ENCODE measurements at places on chromosomes 4 and X. TPM values are rescaled to one million over a fixed set of nuclear protein-coding genes. Genes with fewer than 3 reads are reported as not detected.

GRCh38 chr4:122379239-122379638, 428 bp downstream of the ADAD1 start:
- no peak for DNase-seq
- H3K27me3 ChIP-seq: no peaks in the 10 kb centered on the region
- no peak overlapping the region for H3K27ac ChIP-seq
- H3K36me3 ChIP-seq: no peaks in the 10 kb centered on the region
- no peak overlapping the region for H3K4me3 ChIP-seq
- no peaks in the 10 kb centered on the region for H3K4me1 ChIP-seq

DNA sequence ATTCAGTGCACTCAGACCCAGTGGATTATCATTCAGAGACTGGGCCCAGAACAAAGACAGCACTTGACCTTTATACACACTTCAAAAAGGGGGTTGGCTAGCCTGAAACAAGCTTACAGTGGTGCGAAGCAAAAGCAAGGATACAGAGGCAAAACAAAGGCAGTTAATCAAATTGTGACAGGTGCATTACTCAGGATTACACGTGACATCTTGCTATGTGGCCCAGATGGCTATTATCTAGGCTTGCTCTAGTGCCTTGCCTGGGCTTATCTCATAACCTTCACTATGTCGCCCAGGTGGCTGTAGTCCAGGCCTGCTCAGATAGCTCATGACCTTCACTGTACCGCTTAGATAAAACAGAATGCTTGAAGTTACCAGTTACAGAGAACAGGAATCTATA, 1092.1 kb upstream of the PRKX start:
- no peaks in the 10 kb centered on the region for H3K4me1 ChIP-seq
- peak; percentile 10 for DNase-seq
- no peaks in the 10 kb centered on the region for H3K27me3 ChIP-seq
- peak overlapping the region; percentile 34 for H3K27ac ChIP-seq
- no peaks in the 10 kb centered on the region for H3K36me3 ChIP-seq

The SH2D1A gene
- not detected for total RNA-seq

The STOX2 gene
- 55.8 TPM for total RNA-seq

DNA sequence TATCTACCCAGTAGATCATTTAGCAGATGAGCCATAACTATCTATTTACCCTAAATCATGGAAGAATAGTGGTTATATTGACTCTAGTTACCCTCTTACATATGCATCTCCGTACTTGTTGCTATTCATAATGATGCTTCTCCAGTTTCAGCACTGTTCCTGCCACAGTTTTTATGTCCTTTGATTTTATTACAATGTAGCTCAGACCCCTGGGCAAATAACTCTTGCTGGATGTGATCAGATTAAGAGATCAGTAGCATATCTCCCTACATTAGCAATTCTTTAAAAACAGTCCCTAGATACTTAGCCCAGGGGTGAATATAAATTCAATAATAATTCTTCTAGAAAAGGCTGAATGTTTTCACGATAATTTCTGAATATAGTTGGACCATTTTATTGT, 696.5 kb downstream of the ADGRL3 start:
- no peaks in the 10 kb centered on the region for H3K36me3 ChIP-seq
- DNase-seq: no peak
- no peak overlapping the region for H3K27ac ChIP-seq
- H3K4me1 ChIP-seq: no peaks in the 10 kb centered on the region
- H3K4me3 ChIP-seq: no peak overlapping the region
- H3K27me3 ChIP-seq: no peaks in the 10 kb centered on the region

GRCh38 chrX:21947671-21948070, 7.2 kb downstream of the SMS start:
- no peaks in the 10 kb centered on the region for H3K27me3 ChIP-seq
- no peak for DNase-seq
- H3K4me1 ChIP-seq: peaks cover 26% of the 10 kb centered on the region
- H3K4me3 ChIP-seq: no peak overlapping the region
- no peak overlapping the region for H3K27ac ChIP-seq

- no peaks in the 10 kb centered on the region for H3K36me3 ChIP-seq
- no peak for DNase-seq
- no peak overlapping the region for H3K4me3 ChIP-seq
- H3K4me1 ChIP-seq: no peaks in the 10 kb centered on the region
Observed at GRCh38 chr4:126976850-126977632, 655.7 kb upstream of the INTU start.

- no peak overlapping the region for H3K27ac ChIP-seq
- H3K4me1 ChIP-seq: no peaks in the 10 kb centered on the region
- DNase-seq: no peak
- no peaks in the 10 kb centered on the region for H3K36me3 ChIP-seq
Observed at GRCh38 chr4:37001688-37002436, 242.7 kb upstream of the NWD2 start.

The ABCG2 gene
- total RNA-seq: not detected

GRCh38 chrX:29478336-29479069, 736.9 kb upstream of the MAGEB2 start:
- no peak overlapping the region for H3K4me3 ChIP-seq
- H3K27me3 ChIP-seq: no peaks in the 10 kb centered on the region
- no peaks in the 10 kb centered on the region for H3K36me3 ChIP-seq
- H3K27ac ChIP-seq: no peak overlapping the region
- DNase-seq: peak; percentile 26

The TEX13D gene
- total RNA-seq: 1.2 TPM

DNA sequence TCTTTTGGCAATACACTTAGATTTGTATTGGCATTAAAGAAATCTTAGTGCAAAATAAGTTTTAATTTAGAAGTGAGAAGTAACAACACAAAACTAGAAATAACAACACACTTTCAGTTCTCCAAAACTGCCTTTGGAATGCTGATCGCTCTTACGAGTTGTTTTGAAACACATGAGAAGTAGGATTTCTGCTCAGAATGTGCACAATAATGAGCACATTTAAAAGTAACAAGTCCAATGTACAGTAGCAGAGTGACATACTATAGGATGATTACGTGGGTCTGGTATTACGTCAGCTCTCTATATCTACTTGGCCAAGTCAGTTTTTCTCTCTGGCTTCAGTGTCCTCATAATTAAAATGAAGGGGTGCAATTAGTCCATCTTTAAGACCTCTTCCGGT, 164.8 kb downstream of the CHM start:
- no peaks in the 10 kb centered on the region for H3K4me1 ChIP-seq
- no peak for DNase-seq
- H3K27ac ChIP-seq: no peak overlapping the region
- H3K36me3 ChIP-seq: no peaks in the 10 kb centered on the region
- H3K4me3 ChIP-seq: no peak overlapping the region
- no peaks in the 10 kb centered on the region for H3K27me3 ChIP-seq

DNA sequence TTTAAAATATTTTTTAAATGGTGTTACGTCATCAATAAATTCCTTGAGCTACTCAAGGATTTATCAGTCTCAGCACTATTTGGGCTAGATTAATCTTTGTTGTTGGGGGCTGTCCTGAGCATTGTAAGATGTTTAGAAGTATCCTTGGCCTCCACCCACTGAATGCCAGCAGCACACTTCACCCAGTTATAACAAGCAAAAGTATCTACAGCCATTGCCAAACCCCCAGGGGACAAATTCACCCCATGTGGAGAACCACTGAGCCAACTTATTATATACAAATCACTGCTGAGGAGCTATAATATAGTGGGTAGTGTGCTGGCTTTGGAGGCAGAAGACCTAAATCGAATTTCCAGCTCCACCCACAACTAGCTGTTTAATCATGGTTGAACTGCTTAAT, 58.3 kb downstream of the ATP10D start:
- no peak for DNase-seq
- H3K27ac ChIP-seq: no peak overlapping the region
- H3K4me3 ChIP-seq: no peak overlapping the region
- H3K36me3 ChIP-seq: peaks cover 50% of the 10 kb centered on the region

The TEX13B gene
- total RNA-seq: not detected

DNA sequence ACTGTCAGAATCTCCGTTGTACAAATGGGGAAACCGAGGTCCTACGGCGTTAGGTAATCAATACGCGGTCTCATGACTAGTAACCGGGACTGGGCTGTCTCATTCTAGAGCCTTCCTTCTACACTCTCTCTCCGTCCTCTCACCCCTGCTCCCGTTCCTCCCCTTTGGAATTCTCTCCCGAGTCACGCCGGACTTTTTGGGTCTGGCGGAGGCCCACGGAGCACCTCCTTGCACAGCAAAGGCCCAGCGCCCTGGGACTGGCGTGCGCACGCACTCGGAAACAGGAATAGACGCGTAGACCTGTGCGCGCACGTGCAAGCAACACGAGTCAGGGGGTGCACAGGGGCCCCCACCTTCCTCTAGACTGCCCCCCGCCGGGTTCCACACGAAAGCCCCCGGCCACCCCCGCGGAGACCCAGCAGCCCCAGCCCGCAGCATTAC, 361 bp downstream of the QDPR start:
- peak overlapping the region; percentile 88 for H3K4me3 ChIP-seq
- H3K4me1 ChIP-seq: peaks cover 10% of the 10 kb centered on the region
- peak overlapping the region; percentile 77 for H3K27ac ChIP-seq
- peaks cover 21% of the 10 kb centered on the region for H3K36me3 ChIP-seq
- no peaks in the 10 kb centered on the region for H3K27me3 ChIP-seq
- DNase-seq: peak; percentile 79

GRCh38 chrX:77556276-77556675, 109.1 kb downstream of the FGF16 start:
- H3K4me3 ChIP-seq: no peak overlapping the region
- H3K27me3 ChIP-seq: no peaks in the 10 kb centered on the region
- H3K36me3 ChIP-seq: peaks cover 12% of the 10 kb centered on the region
- no peaks in the 10 kb centered on the region for H3K4me1 ChIP-seq
- no peak overlapping the region for H3K27ac ChIP-seq

DNA sequence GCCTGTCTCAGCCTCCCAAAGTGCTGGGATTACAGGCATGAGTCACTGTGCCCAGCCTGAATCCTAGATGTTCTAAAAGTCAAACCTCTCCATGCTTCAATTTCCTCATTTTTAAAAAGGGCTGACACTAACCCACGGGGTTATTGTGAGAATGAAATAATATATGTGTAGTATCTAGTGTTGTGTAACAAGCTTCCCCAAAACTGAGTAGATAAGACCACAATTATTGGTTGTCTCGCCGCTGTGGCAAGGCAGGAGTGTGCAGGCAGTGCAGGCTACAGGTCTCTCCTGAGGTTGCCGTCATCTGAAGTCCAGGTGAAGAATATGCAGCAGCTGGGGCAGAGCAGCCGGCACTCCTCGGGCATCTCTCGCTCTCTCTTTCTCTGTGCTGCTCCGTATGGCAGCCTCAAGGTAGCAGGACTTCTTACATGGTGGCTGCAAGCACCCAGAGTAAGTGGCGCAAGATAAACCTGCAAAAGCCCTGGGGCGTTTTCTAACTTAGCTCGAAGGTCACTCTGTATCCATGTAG, 30.9 kb downstream of the RAB33B start:
- no peak overlapping the region for H3K27ac ChIP-seq
- peaks cover 4% of the 10 kb centered on the region for H3K4me1 ChIP-seq
- DNase-seq: no peak
- H3K27me3 ChIP-seq: no peaks in the 10 kb centered on the region

The GPR50 gene
- not detected for total RNA-seq

- DNase-seq: peak; percentile 84
- no peaks in the 10 kb centered on the region for H3K36me3 ChIP-seq
- no peak overlapping the region for H3K4me3 ChIP-seq
- no peaks in the 10 kb centered on the region for H3K4me1 ChIP-seq
Observed at GRCh38 chr4:85147481-85148076, 181.1 kb upstream of the WDFY3 start.

- H3K36me3 ChIP-seq: no peaks in the 10 kb centered on the region
- DNase-seq: no peak
- H3K27ac ChIP-seq: no peak overlapping the region
- no peaks in the 10 kb centered on the region for H3K4me1 ChIP-seq
- H3K4me3 ChIP-seq: no peak overlapping the region
- H3K27me3 ChIP-seq: no peaks in the 10 kb centered on the region
Observed at GRCh38 chr4:81601358-81601694, 129.6 kb upstream of the RASGEF1B start.

DNA sequence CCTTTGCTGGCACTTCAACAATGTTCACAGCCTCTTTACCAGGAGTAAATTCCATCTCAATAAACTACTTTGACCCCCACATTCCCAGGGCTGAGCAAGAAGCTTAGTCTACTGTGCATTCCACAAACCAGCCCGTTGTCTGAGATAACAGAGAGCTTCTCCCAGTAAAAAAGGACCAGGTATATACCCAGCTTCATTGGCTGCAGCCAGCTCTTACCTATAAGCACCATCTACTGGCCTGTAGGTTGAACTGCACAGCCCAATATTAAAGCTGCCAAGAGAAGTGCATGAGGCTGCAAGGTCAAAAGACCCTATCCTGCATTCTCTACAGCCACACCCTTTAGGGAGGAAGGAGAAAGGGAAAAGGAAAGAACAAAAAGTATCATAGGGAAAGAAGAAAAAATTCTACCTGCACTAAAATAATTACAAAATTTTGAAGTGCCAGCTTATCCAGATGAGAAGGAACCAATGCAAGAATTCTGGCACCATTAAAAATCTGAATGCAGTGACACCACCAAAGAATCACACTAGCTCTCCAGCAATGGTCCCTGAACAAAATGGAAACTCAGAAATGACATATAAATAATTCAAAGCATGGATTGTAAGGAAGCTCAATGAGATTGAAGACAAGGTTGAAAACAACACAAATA, 45.7 kb upstream of the INTU start:
- peak; percentile 29 for DNase-seq
- no peaks in the 10 kb centered on the region for H3K4me1 ChIP-seq
- no peaks in the 10 kb centered on the region for H3K36me3 ChIP-seq
- no peak overlapping the region for H3K4me3 ChIP-seq
- H3K27ac ChIP-seq: no peak overlapping the region

The CDKL2 gene
- 1.5 TPM for total RNA-seq

The SRPK3 gene
- not detected for total RNA-seq

GRCh38 chrX:140050906-140051305, 85.6 kb upstream of the CXorf66 start:
- no peaks in the 10 kb centered on the region for H3K4me1 ChIP-seq
- peak; percentile 32 for DNase-seq
- H3K4me3 ChIP-seq: no peak overlapping the region
- no peaks in the 10 kb centered on the region for H3K36me3 ChIP-seq
- H3K27me3 ChIP-seq: no peaks in the 10 kb centered on the region

GRCh38 chr4:140135529-140136088, 18.4 kb downstream of the MAML3 start:
- H3K4me3 ChIP-seq: no peak overlapping the region
- H3K27ac ChIP-seq: no peak overlapping the region
- H3K4me1 ChIP-seq: peaks cover 62% of the 10 kb centered on the region
- DNase-seq: peak; percentile 81
- H3K27me3 ChIP-seq: no peaks in the 10 kb centered on the region

DNA sequence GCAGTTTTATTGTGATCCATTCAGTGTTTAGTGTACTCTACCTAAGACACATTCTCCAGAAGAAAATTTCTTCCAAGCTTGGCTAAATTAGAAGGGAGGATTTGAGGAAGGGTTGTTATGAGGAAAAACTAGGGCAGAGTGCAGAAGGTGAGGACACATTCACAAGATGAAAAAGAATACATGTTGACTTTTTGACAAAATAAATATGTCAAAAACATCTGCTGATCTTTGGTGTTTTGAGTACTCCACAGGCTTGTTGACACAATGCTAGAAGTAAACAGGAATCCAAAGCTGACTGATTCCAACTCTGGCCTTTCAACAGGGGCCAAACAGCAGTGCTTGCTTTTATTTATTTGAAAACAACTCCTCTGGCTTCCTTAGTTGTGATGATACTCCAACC, 125.8 kb upstream of the SLC7A11 start:
- no peak overlapping the region for H3K27ac ChIP-seq
- no peaks in the 10 kb centered on the region for H3K4me1 ChIP-seq
- no peak for DNase-seq
- no peaks in the 10 kb centered on the region for H3K36me3 ChIP-seq
- no peaks in the 10 kb centered on the region for H3K27me3 ChIP-seq
